ENCODE measurements at places on chromosomes 4 and X. TPM values are rescaled to one million over a fixed set of nuclear protein-coding genes. Genes with fewer than 3 reads are reported as not detected.

The GATA1 gene
- total RNA-seq, result not detected

The DKK2 gene
- total RNA-seq, result 0.09 TPM

The RTL3 gene
- total RNA-seq, result not detected

The H2BW1 gene
- not detected for total RNA-seq

The SEPSECS gene
- 7.0 TPM for total RNA-seq

The DNAAF6 gene
- not detected for total RNA-seq

The INPP4B gene
- 4.3 TPM for total RNA-seq

The TMEM47 gene
- 105 TPM for total RNA-seq

The GABRQ gene
- total RNA-seq, result not detected

The ADGRL3 gene
- total RNA-seq, result 0.09 TPM

The TMEM129 gene
- 41.1 TPM for total RNA-seq

The TRIM75 gene
- not detected for total RNA-seq

The SULT1B1 gene
- under 0.01 TPM for total RNA-seq

The DSPP gene
- not detected for total RNA-seq

The GPRASP2 gene
- 16.0 TPM for total RNA-seq

The TSPAN6 gene
- 30.0 TPM for total RNA-seq

The MAGEA2B gene
- total RNA-seq, result not detected

The SLC38A5 gene
- 40.4 TPM for total RNA-seq

The SOX3 gene
- not detected for total RNA-seq

The RAI2 gene
- 0.14 TPM for total RNA-seq

The HMGB3 gene
- total RNA-seq, result 7.1 TPM

The OPRPN gene
- not detected for total RNA-seq

The FAM193A gene
- 7.1 TPM for total RNA-seq

The TMPRSS11D gene
- total RNA-seq, result not detected

The SUPT20HL1 gene
- total RNA-seq, result 0.14 TPM

The DCTD gene
- total RNA-seq, result 92.0 TPM

The NPNT gene
- total RNA-seq, result 0.09 TPM

The ABCG2 gene
- 1.1 TPM for total RNA-seq

The MSX1 gene
- total RNA-seq, result 7.8 TPM

The FAM9C gene
- total RNA-seq, result under 0.01 TPM

The FMR1NB gene
- not detected for total RNA-seq

The STK32B gene
- 3.3 TPM for total RNA-seq

The IL21 gene
- total RNA-seq, result not detected

The AFP gene
- 0.55 TPM for total RNA-seq

The ZNF711 gene
- total RNA-seq, result 0.37 TPM

The MGARP gene
- 19.2 TPM for total RNA-seq

The PPEF1 gene
- 0.85 TPM for total RNA-seq

The PCSK1N gene
- total RNA-seq, result 0.09 TPM

The SYTL5 gene
- total RNA-seq, result 0.57 TPM

The CACNA1F gene
- total RNA-seq, result not detected

The MAGEA9B gene
- not detected for total RNA-seq

The ADRA2C gene
- total RNA-seq, result 0.37 TPM

The OPN1LW gene
- total RNA-seq, result not detected

The AREG gene
- not detected for total RNA-seq

The MAP9 gene
- 8.7 TPM for total RNA-seq

The DDIT4L gene
- 5.9 TPM for total RNA-seq

The UGT2B10 gene
- not detected for total RNA-seq

The UGT2B17 gene
- not detected for total RNA-seq

The PDCL2 gene
- not detected for total RNA-seq

The LPAR4 gene
- total RNA-seq, result not detected
